ENCODE measurements at places on chromosomes 16 and 17. TPM values are rescaled to one million over a fixed set of nuclear protein-coding genes. Genes with fewer than 3 reads are reported as not detected.

The ZACN gene
- 0.28 TPM for total RNA-seq

- peak overlapping the region; percentile 78 for H3K27ac ChIP-seq
- DNase-seq, result no peak
- no peaks in the 10 kb centered on the region for H3K36me3 ChIP-seq
- 0 out of 2 replicates have a peak, but pooled peaks cover 3% of the 10 kb centered on the region for H3K4me1 ChIP-seq
- no peaks in the 10 kb centered on the region for H3K27me3 ChIP-seq
- H3K4me3 ChIP-seq, result no peak overlapping the region
Measured at GRCh38 chr16:57743458-57743857, 7.9 kb downstream of the KATNB1 start.

DNA sequence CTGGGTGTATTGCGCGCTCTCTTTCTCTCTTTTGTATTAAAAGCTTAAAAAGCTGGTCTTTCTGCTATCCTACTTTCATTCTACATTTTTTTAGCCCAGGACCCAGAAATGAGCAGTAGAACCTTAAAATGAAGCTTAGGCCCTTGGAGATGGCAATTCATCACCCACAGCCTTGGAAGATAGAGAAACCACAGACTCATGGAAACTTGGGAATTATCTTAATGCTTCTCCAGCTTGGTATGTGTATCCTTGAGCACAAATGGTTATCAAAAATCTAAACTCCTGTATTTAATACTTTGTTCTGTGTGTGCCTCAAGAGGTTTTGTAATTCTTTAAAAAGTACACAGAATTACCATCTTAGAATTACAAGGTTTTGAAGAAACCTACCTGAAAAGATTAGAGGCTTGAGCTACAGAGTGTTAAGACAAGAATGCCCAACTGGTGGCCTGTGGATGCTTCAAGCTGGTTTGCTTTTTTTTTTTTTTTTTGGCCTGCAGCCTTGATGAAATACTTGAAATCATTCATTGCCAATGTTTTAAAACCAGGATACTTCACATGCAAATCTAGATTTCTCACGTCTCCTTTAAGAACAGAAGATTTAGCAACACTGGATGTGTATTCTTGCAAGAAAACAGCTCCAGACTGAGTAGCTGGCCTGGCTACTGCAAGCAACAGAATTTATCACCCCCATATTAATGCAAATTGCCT, 105.0 kb downstream of the XYLT1 start:
- no peaks in the 10 kb centered on the region for H3K27me3 ChIP-seq
- peaks cover 62% of the 10 kb centered on the region for H3K4me1 ChIP-seq
- no peak overlapping the region for H3K4me3 ChIP-seq
- H3K36me3 ChIP-seq, result no peaks in the 10 kb centered on the region

The USP6 gene
- 0.20 TPM for total RNA-seq

All from WTC11 (cell line).